ENCODE measurements at places on chromosomes 6 and 20. TPM values are rescaled to one million over a fixed set of nuclear protein-coding genes. Genes with fewer than 3 reads are reported as not detected.

RAET1G gene
- total RNA-seq: 7.9 TPM

GSTA2 gene
- total RNA-seq: not detected

RBM12 gene
- 113 TPM for total RNA-seq

ZNF133 gene
- 11.4 TPM for total RNA-seq

TTK gene
- total RNA-seq: 19.0 TPM

PDSS2 gene
- 5.4 TPM for total RNA-seq
